Activated naive CD4-positive, alpha-beta T cell treated with anti-CD3 and anti-CD28 coated beads, Interleukin-2, amount 50 U/mL, for 72 hours (primary cell): ENCODE measurements at places on chromosomes 1 and 21. TPM values are rescaled to one million over a fixed set of nuclear protein-coding genes. Genes with fewer than 3 reads are reported as not detected.

TTLL7 gene
- total RNA-seq = 2.3 TPM

DMBX1 gene
- total RNA-seq = 0.54 TPM

SRGAP2 gene
- total RNA-seq = 54.0 TPM

CHIA gene
- total RNA-seq = not detected

TSPAN1 gene
- not detected for total RNA-seq

PRR9 gene
- total RNA-seq = not detected

EXTL1 gene
- not detected for total RNA-seq

FMO3 gene
- not detected for total RNA-seq

TRIM17 gene
- 0.91 TPM for total RNA-seq
